ENCODE measurements at places on chromosomes 7 and 10.
A peak's percentile ranks its signal among the peaks of the same experiment; 100 is the strongest.

GRCh38 chr10:22374489-22375126, 29.3 kb downstream of the SPAG6 start:
- no peak for DNase-seq

DNA sequence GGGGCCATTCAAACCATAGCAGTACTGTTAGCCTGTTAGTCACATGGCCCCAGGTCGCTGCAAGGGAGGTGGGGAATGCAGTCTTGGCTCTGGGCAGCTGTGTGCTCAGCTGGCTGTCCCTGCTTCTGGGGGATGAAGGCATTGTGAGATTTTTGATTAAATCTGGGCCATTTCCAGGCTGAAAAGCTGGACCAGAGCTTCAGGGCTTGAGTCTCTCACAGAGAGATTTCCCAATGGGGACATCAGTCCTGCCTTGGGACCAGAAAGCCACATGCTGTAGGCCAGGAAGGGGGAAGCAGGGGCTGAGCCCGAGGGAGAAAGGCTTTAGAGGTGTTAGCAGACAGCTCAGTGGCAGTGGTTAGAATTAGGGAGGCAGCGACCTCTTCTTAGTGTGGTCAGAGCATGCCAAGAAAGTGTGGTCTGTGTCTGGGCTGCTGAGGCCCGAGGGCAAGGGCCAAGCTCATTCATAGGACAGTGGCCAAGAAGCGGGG, 33.6 kb downstream of the PALD1 start:
- DNase-seq, result peak; percentile 23

DNA sequence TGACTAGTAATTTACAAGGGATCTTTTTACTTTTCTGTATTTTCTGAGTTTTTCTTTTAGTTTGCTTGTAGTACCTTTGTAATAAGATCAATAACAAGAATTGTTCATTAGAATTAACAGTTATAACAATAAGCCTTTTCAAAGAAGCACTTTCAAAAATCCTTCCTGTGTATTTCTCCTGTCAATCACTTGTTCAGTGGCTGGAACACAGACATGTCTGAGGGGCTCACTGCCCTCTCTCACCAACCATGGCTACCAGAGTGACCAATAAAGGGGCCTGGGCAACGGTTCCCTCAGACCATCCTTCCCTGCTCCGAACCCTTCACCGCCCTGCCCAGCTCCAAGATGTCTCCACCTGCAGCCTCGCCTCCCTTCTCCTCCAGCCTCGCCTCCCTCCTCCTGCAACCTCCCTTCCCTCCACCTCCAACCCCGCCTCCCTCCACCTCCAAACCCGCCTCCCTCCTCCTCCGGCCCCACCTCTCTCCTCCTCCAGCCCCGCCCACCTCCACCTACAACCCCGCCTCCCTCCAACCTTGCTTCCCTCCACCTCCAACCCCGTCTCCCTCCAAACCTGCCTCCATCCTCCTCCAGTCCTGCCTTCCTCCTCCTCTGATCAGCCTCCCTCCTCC, 353.4 kb downstream of the TNS3 start:
- no peak for DNase-seq

GRCh38 chr10:119341459-119342301, 134.3 kb downstream of the GRK5 start:
- no peak for DNase-seq

GRCh38 chr7:148261996-148262688, 328.4 kb upstream of the C7orf33 start:
- peak; percentile 6 for DNase-seq

DNA sequence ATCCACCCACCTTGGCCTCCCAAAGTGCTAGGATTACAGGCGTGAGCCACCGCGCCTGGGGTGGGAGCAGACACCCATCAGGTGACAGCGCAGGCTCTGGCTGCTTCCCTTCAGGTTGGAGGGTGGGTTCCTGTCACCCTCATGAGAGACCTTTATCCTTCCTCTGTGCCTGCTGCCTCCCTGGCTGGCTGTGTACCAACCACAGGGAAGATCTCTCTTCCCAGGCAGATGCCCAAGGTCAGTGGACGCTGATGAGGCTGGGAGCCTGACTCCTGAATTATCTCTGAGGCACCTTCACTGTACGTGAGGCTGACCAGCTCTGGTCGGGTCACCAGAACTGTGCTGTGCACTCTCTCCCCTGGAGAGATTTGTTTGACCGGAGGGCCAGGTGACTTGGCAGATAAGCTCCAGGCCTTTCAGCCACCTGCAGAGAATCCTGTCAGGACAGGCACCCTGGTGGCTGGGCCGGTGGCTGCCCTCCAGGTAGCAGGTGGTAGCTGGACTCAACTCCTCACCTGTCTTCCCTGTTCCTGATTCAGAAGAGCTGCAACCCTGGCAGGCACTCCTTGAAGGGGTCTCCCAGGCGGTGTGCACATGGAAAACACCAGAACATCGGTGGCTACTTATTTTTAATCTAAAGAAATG, 251.9 kb downstream of the GLRX3 start:
- no peak for DNase-seq

DNA sequence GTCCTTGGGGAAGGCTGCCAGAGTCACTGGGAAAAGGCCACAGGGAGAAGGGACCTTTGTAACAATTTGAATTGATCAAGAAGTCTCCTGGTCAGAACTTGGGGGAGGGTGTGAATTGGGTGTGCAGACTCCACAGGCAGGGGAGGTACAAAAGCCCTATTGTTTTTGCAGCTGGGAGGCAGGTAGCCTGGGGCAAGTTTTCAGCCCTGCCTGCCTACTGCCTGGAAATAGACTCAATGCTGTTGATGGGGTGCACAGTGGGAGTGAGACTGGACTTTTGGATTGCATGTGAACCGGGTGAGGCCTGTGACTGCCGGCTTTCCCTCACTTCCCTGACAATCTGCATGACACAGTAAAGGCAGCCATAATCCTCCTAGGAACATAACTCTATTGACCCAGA, 947.0 kb downstream of the REEP3 start:
- DNase-seq, result no peak

DNA sequence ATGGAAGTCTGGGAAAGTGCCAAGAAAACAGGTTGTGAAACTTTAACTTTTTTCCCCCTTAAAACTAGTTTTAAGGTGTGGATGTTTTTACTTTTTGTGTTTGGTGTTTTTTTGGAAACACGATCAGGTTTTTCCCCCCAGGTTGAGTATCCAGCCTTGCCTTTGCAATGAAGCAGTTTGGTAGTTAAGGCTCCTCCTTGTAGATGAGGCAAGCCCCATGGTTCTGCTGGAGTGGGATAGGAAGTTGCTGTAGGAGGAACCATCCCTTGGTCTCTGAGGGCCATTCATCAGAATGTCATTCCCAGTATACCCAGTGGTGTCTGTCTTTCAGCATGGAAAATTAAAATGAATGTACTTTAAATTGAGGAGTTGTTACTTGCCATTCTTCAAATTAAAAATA, 2.7 kb downstream of the CUL1 start:
- no peak for DNase-seq

DNA sequence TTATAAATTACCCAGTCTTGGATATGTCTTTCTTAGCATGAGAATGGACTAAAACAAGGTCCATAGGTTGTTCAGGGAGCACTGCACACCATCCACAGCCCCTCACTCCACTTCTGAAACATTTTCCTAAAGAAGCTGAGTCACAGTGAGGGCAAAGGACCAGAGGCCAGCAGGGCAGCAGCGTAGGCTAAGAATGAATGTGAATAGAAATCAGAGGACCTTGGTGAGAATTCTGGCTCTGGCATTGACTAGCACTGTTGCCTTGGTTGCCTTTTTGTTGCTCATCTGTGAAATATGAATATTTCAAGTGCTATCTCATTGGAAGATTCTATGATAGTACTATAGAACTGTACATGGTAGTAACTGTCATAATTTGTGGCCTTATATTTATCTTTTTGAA, 41.7 kb upstream of the TOMM7 start:
- no peak for DNase-seq

DNA sequence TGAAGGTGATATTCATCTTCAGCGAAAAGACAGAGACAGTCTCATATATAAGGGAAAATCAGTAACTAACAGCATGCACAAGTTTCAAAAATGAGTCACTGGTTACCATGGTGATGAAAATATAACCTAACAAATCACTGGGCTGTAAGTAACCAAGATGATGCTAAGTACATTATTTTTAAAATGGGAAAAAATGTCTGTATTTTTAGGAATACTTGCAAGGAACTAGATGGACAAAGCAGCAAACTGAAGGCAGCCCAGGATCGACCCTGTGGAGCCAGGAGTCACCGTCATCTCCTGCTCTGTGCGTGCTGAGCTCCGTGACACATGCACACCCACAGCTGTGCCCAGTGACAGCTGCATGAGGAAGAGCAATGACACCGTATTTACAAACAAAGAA, 137.3 kb downstream of the ELMO1 start:
- DNase-seq, result no peak

DNA sequence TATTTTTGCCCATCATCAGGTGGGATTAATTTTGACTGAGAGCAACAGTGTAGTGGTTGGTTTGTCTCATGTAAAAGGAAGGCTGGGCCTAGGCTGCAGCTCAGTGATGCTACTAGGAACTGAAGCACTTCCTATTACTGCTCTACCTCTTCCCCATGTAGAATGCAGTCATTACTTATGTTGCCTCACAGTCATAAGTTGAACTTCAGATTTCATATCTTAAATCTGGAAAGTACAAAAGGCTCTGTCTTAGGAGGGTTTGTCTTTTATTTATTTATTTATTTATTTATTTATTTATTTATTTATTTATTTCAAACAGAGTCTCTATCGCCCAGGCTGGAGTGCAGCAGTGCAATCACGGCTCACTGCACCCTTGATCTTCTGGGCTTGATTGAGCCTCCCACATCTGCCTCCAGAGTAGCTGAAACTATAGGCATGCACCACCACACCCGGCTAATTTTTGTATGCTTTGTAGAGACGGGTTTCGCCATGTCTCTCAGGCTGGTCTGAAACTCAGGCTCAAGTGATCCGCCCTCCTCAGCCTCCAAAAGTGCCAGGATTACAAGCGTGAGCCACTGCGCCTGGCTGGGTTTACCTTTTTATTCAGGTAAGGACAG, 721.7 kb upstream of the GALNT17 start:
- no peak for DNase-seq

GRCh38 chr7:64101943-64102655, 56.9 kb downstream of the ZNF727 start:
- DNase-seq, result no peak

DNA sequence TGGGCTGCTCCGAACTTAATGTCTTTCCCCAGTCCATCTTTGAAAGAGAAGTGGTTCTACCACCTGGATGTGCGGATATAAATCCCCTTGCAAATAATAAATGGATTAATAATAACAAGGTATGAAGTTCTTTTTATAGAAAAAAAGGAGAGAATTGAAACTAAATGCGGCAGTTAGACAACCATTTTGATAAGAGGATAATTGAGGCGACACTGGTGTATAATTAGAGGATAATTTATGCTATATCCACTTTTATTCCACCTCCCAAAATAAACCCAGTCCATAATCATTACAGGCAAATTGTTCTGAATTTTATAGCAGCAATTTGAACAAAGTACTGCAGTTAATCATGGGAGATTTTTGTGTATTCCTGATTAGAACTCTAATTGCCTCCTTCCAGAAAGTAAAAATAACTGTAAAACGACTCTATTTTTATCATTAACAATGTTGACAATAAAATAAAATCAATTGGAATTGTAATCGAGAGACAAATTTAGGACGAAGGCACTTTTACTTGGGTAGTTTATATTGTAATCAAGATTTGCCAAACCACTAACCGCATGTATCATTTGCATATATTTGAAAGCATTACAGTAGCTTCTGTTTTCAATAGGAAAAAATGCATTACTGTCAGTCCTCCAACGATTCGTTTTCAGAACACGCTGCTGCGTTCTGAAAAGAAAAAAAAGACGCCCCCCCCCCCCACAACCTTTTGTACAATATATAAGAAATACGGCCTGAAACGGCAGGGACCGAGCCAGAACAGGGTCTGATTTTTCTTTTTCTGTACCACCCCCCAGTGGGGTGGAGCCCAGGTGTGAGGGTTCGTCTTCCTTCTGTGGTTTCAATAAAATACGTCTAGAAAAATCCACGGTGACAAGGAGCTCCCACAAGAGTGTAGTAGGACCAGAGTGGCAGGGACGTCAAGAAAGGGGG, 838 bp upstream of the DLX6 start:
- no peak for DNase-seq

- DNase-seq, result peak; percentile 98
Observed at GRCh38 chr7:158317238-158318205, 270.1 kb downstream of the PTPRN2 start.
